Uterus (tissue), 4 donors: ENCODE measurements at places on chromosomes 5 and 9.

DNA sequence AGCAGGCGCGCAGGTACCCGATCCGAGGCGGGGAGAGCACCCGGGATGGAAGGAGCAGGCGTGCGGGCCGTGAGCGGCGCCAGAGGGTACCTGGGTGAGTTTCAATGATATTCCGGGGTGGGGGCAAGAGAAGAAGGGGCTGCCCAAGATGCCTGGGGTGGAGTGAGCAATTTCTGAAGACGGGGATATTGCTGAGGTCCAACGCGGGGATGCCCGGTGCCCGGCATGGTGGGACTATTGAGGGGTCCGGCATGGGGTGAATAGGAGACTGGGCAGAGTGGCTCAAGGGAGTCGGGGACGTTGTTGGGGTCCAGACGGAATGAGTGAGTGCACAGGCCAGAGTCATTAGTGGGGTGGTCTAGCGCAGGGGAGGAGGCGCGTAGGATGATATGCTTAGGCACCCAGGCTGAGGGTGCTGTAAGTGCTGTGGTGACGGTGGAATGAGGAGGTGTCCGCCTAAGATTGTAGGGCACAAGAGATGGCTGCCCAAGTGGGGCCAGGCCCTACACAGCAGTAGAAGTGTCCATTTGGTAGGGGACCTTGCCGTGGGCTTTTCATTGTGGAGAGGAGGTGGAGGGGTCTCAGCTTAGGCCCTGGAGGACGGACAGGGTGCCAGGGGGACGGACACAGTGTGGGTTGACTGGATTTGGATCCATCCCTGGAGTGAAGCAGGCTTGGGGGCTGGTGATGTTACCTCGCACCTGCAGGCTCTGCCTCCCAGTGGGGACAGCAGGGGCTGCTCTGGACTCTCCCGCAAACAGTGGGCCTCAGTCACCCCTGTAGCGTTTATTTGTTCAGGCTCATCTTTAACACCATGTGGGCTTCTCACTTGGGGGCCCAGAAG, 719 bp downstream of the MIGA2 start:
- no peak for DNase-seq

- DNase-seq = no peak
Observed at GRCh38 chr9:75797085-75797580, 93.3 kb upstream of the PCSK5 start.

DNA sequence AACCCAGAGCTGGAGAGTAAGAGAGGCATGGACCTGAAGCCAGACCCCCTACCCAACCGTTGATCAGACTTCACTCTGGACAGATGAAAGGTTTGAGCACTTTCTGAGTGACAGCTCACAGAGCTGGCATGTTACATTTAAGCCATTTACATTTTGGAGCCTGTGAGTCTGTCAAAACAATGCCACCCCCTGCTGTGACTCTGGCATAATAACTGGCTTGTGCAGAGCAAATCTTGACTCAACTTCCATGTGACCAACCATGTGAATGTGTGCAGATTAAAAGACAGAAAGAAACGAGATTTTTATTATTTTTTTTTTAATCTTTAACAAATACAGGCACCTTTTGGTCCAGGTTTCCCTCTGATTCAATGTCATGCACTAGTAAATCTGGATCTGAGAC, 48.5 kb downstream of the MFAP3 start:
- no peak for DNase-seq

GRCh38 chr5:106121972-106122605, 1548.6 kb downstream of the EFNA5 start:
- no peak for DNase-seq

DNA sequence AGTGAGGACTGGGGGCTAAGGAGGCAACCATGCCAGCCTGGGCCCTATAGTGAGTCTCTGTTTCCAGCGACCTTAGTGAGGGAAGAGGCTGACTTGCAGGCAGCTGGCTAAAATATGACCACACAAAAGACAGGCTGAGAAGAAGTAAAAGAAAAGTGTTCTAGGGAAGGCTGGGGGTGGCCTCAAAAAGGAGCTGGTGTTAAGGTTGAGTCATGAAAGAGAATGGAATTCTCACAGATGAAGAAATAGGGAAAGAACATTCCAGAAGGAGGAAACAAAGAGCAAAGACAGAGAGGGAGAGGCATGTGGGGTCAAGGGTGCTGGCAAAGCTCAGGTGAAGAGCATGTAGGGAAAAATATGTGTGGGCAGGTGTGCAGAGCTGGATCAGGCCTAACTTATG, 302.7 kb upstream of the RFX3 start:
- DNase-seq = no peak

GRCh38 chr5:145511351-145511750, 323.8 kb downstream of the PRELID2 start:
- DNase-seq = no peak

DNA sequence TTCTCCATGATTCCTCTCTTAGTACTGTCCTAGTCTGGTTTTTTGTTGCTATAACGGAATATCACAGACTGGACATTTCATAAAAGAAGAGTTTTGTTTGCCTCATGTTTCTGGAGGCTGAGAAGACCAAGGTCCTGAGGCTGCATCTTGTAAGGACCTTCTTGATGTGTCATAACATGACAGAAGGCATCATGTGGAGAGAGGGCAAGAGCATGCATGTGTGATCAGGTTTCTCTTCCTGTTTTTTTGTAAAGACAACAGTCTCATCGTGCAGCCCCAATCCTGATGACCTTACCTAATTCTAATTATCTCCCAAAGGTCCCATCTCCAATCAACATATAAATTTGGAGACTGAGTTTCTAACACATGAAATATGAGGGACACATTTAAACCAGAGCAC, 108.4 kb downstream of the MSX2 start:
- no peak for DNase-seq

DNA sequence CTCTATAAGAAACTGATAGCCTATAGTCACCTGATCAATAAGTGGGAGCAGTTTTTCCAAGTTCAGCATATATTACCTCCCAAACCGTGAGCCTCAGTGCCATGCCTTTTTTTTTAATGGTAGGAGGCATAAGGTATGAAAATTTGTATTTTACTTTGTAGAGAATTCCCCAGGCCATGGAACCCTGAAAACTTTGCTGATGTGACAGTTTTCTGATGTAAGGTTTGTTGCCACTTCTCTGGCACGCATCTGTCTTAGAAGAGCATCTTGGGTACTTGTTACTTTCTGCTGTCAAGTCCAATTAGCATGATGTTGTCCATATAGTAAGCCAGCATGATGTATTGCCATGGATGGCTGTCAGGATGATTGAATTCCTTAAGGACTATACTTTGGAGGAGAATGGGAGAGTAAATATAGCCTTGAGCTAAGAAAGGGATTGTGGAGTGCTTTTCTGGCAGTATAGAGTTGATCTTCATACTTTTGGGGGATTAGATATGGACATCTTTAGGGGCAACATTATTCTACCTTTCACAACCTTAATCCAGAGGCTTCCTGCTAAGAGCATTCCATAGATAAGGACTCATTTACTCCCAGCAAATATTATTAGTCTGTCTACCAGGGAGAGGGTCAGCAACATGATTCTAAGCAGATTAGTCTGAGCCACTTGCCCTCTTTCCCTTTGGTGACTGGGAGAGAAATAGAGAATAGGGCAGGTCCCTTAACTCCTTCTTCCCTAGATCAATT, 389.6 kb downstream of the YTHDC2 start:
- DNase-seq = no peak

- no peak for DNase-seq
Observed at GRCh38 chr5:176550275-176550831, 1.2 kb downstream of the CDHR2 start.

DNA sequence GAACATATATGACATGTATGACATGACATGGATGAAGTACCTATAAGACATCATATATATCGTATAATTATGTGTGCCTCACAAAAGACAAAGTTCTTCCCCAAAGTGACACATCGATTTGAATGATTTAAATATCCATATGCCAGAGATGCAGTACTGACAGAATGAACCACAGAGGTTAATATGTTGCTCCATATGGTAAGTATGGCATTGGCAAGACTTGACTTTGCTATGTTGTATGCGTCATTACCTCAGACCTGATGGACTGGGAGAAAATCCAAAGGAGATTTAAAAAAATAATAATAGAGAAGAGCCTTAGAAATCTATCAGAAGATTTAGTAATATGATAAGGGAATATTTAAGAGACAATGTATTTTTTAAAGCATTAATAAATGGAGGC, 263.2 kb downstream of the PJA2 start:
- DNase-seq = no peak
